ENCODE measurements at places on chromosomes 1 and 21.

DNA sequence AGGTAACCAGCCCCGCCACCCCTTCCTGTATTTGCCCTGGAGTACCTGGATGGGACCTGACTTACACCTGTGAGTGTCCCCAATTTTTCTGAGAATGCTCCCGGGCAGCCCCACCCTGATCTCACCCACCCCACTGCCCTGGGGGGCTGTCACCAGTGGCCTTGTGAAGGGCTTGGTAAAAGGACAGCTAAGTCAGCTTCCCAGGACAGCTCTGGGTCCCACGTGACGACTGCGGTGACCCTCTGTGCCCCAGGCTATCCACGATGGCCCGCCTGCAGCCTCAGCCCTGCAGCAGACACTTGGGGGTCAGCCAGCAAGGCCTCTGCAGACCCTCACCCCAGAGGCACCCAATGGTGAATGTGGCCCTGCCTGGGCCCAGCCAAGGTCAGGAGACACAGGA, 5.6 kb downstream of the SRM start:
- DNase-seq = no peak

- no peak for DNase-seq
Observed at GRCh38 chr21:38771536-38771935, 34.2 kb upstream of the ETS2 start.

GRCh38 chr1:39250460-39251240, 46.2 kb downstream of the MACF1 start:
- DNase-seq = no peak

DNA sequence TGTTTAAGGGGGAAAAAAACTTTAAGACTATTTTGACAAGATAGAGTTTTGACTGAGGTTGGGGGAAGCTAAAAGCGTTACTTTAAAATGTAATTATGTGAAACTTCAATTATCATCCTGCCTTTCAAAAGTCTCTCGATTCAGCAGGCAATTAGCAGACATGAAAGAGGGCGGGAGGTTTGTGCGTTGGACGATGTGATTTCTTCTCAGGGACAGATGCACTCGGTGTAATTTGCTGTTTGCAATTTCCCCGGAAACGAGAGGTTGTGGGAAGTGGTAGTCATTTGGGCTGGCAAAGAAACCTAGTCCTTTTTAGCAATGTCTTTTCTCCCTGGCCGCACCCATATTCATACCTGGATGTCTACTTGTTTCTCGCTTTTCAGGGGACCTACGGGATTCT, 27.1 kb downstream of the KAZN start:
- no peak for DNase-seq

DNA sequence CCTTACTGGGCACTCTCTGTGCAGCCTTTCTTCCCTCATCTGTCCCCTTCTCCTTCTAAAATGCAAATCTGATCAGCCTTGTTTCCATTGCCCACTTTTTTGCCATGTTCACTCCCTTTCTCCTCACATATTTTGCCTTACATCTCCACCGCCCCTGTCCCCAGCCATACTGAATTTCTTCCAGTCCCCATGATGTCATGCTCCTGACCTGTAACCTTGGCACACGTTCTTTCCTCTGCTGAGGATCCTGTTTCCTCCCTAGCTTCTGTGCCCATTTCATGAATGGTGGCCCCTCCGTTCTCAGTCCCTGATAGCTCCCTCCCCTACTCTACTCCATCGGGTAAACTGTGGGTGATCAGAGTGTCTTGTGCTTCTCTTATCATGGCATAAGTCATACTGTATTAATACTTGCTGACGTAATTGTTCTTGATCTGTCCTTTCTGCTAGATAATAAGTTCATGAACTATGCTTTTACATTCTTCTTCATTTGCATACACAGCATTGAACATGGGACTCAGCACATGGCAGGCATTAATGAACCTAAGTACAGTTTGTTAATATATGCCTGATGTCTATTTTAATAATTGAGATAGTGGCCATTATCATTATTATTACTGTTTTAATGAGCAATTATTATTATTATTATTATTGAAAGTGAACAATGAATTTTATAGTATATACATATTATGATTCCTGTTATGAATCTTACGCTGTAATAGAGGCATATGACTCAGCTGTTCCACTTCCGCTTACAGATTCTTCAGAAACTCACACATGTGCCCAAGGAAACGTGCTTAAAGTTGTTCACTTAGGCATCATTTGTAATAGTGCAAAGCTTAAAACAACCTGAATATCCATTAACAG, 28.5 kb downstream of the MAP3K21 start:
- peak; percentile 13 for DNase-seq

- peak; percentile 76 for DNase-seq
Observed at GRCh38 chr1:172638885-172639831, 19.7 kb upstream of the FASLG start.

DNA sequence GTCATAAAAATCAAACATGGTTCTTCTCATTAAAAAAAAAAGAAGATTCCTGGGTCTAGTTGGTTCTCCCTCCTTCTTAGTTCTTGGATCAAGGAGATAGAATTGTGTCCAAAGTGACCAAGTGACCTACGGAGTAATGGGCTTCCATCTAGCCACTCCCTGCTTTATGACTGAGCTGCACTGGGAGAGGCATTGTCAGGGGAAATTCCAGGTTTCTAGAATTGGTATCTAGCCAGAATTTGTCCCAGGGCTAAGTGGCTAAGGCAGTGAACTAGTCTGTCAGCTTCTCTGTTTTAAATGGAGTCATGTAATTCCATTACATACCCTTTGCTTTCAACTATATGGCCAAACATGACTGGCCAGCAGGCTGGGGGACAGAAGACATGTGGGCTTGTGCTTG, 40.1 kb upstream of the ERG start:
- no peak for DNase-seq

DNA sequence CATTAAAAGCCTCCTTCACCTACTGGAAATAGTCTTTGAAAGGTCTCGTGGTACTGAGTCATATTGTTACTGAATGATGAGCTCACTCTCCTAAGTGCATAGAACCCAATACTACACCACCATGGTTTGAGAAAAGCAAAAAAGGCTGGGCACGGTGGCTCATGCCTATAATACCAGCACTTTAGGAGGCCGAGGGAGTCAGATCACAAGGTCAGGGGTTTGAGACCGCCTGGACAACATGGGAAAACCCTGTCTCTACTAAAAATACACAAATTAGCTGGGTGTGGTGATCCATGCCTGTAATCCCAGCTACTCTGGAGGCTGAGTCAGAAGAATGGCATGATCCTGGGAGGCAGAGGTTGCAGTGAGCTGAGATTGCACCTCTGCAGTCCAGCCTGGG, 3.3 kb upstream of the HNRNPCL1 start:
- no peak for DNase-seq

- no peak for DNase-seq
Observed at GRCh38 chr1:67791686-67792085, 41.6 kb downstream of the GNG12 start.

- DNase-seq = no peak
Observed at GRCh38 chr1:180165096-180165495, 10.4 kb downstream of the QSOX1 start.

GRCh38 chr1:88063605-88064004, 620.5 kb upstream of the PKN2 start:
- no peak for DNase-seq

- DNase-seq = no peak
Observed at GRCh38 chr1:205344066-205344928, 12.4 kb downstream of the KLHDC8A start.

DNA sequence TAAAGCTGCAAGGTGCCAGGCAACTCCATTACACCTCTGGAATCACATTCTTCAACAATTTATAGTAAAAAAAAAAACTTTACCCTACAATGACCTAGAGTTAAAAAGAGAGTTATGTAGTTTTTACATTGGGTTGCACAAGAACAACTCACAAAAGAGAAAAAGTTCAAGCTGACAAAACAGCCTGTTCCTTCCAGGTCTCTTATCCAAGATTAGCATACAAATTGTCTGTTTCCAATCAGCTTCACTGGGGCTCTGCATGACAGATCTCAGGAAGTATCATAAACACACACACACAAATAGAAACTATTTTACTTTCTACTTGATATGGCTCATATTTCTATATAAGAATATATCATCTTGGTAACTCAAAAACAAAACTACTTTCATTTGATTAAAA, 154.6 kb downstream of the PCNX2 start:
- DNase-seq = no peak

DNA sequence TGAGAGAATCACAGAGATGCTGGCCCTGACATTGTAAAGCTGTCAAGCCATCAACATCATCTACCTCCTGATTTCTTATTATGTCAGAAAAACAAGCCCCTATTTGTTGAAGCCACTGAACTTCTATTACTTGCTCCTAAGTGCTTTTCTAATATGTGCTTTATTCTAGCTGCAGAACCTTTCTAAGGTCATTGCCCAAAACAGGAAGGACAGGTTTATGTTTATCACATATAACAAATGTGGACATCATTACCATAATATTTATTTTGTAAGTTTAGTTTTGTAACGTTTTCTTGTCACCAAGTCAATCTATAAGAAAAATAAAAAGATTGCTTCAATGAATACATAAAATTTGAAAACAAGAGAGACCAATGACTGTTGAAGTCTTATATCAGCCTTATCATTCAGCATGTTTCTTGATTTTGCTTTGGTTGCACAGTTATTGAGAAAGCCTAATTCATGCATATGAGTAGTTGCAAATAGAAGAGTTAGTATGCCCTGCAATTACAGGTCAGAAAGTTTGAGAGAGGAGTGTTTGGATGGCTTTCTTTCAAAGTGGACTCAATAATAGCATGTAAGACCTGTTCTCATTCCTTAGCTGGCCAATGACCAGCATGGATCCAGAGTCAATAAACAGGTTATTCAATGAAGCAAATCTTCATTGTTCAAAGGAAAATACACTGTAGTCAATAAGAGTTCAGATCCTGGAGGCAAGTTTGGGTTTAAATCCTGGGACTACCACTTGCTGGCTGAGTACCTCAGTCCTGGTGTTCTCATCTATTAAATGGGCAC, 84.1 kb downstream of the MAB21L3 start:
- DNase-seq = no peak

- no peak for DNase-seq
Observed at GRCh38 chr1:59499273-59499942, 202.5 kb downstream of the FGGY start.

- DNase-seq = no peak
Observed at GRCh38 chr1:38727684-38728584, 131.6 kb downstream of the RRAGC start.

DNA sequence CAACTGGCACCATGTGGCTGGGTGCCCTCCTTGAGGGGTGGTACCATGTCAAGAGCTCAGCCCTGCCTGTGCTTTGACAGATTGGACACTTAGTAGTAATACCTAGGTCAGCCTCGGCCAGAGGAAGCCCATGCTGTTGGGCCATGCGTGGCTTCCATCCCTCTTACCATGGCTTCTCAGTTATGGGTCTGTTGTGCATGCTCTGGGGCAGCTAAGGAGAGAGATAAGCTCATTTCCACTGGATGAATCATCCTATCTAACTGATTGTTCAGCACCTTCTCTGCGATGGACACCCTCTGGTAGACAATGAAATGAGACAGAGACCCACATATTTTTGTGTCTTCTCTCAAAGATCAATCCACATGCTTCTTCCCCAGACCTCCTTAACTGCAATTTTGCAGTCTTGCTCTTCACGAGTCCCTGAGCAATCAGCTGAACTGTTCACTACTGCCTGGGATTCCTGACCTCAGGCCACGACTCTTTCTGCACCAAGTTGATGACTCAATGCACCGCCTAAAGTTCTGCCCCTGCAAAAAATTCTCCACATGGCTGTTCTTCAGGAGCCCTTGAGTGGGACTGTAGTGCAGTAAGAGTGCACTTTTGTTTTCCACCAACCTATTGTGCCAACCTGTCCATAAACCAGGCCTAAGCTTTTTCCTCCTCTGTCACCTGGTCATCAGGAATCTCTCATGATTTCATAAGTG, 6.9 kb upstream of the TRIM62 start:
- DNase-seq = no peak

- DNase-seq = no peak
Observed at GRCh38 chr1:64575881-64576676, 106.2 kb downstream of the CACHD1 start.

DNA sequence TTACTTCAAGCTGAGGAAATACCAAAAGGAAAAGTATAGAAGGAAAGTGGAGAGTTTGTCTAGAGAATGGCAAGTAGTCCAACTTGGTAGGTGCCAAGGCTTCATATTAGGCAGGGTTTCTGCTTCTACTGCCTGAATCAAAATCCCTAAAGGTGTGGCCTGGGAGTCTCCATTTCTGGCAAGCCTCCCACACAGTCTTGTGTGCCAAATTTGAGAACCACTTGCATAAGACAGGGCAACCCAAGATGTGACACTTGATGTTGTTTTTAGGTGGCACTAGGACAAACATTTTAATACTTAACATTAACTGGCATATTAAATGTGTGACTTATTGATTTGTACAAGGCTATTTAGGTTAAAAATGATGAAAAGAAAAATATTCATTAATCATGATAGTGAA, 60.1 kb downstream of the ATG4C start:
- DNase-seq = no peak

GRCh38 chr1:58895082-58895481, 111.2 kb upstream of the JUN start:
- no peak for DNase-seq

GRCh38 chr1:4118746-4119515, 218.9 kb upstream of the C1orf174 start:
- no peak for DNase-seq

- no peak for DNase-seq
Observed at GRCh38 chr1:14969006-14969405, 184.5 kb upstream of the TMEM51 start.

DNA sequence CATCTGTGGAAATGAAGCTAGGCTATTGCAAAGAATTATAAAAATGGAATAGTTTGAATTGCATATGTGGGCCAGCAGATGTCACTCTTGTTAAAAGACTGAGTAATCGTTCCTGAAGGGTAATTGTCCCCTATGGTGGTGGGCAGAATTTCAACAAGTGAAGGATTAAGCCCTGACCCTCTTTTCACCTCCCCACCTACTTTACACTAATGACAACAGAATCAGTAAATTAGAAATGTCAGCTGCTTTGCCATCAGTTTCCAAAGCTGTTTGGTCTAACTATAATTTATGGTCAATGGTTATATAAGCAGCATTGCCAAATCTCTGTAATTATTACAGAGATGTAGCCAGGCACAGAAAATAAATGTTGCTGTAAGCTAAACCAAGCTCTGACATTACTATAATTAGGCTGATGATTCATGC, 898.6 kb downstream of the AMY1C start:
- DNase-seq = no peak

Data from stimulated activated CD4-positive, alpha-beta T cell treated with anti-CD3 and anti-CD28 coated beads, TNF-alpha, amount 100 ng/mL, for 48 hours (primary cell).